NCI-H774 (cell line): ENCODE measurements at places on chromosomes 4 and X.

DNA sequence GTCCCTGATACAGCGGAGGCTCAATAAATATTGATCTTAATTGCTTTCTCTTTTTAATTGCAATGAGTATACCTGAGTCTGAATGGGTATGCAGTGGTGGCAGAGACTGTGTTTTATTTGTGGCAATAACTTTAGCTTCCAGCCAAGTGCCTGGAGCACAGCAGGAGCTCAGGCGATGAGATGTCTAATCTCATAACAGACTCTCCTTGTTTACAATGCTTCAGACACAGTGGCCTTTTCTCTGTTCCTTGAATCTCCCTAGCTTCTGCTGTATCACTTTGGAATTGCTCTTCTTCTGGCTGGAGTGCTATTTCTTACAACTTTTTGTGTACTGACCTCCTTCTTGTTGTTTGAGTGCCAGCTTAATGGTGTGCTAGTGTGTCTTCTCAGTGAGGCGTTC lies 91.5 kb upstream of the UNC5C start:
- DNase-seq, result no peak

DNA sequence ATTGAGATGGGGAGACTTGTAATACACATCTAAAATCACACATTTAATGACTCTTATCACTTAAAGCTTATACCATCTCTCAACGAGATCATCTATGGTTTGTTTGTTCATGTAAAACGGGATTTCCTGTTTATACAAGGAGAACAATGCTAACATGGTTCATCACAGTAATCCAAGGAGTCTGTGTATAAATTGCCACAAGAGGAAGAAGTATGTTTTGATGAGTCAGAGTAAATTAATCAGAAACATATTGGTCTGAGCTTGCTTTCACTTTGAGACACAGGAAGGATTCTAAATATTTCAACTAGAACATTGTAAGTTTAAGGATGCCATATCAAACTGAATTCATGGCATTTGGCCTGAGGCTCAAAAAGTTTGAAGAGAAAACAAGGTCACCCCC lies 594.1 kb downstream of the GLUD2 start:
- no peak for DNase-seq

- DNase-seq, result no peak
Measured at GRCh38 chr4:158789853-158790252, 21.0 kb downstream of the FNIP2 start.

DNA sequence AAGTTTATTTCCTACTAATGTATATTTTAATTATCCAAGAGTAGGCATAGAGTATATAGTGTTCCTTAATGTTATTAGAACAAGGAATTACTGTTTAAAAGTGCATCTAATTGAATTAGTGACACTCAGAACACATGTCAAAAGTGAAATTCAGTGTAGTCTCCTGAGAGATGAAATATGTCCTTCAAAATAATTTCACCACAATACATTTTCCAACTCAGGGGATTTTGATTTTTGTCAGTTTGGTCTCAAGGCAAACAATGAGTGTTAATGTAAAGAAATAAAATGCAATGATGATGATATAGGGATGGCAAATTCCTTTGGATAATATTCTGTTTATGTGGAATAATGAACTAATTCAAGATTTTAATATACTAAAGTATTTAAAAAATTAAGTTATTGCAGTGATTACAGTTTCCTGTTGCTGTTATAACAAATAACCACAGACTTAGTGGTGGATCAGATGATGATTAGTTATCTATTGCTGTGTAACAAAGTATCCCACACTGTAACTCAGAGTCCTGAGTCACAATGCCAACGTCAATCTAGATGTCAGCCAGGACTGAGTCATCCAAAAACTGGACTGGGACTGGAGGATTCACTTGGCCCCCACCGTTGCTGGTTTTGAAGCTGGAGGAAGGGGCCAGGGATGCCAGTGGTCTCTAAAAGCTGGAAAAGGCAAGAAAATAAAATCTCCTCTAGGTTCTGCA lies 148.0 kb upstream of the SLC7A11 start:
- DNase-seq, result no peak

GRCh38 chr4:41897698-41898097 lies 37.5 kb upstream of the TMEM33 start:
- no peak for DNase-seq

GRCh38 chrX:15158736-15159406 lies 111.0 kb downstream of the ASB9 start:
- DNase-seq, result no peak

GRCh38 chr4:100742045-100742444 lies 224.2 kb upstream of the EMCN start:
- DNase-seq, result no peak

DNA sequence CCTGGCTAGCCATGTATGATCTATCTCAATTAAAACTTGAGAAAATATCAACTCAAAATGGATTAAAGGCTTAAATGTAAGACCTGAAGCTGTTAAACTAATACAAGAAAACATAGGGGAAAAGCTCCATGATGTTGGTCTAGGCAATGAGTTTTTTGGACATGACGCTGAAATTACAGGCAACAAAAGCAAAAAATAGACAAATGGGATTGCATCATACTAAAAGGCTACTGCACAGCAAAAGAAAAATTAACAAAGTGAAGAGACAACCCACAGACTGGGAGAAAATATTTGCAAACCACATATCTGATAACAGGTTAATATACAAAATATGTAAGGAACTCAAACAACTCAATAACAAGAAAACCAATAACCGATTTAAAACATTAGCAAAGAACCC lies 8.4 kb downstream of the GC start:
- no peak for DNase-seq

- DNase-seq, result no peak
Measured at GRCh38 chr4:138558886-138559285, 316.7 kb upstream of the SLC7A11 start.

DNA sequence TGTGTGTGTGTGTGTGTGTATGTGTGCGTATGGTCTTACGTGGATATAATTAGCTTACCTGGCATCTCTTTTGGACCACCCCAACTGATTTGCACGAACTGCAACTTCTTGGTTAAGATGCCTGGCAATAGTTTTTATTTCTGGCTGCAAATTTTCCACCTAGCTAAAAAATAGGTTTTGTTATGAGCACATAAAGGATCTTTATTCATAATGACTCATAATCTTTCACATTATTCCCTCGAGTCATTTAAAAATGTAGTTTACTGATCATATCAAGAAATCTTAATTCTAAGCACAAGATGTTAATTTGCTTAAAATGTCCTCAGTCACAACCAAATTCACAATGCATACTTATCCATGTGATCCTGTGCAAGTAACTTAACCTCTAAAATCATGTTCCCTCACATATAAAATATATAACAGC lies 1.5 kb downstream of the COX18 start:
- no peak for DNase-seq

GRCh38 chr4:48343551-48343950 lies 2.2 kb downstream of the SLAIN2 start:
- DNase-seq, result no peak

DNA sequence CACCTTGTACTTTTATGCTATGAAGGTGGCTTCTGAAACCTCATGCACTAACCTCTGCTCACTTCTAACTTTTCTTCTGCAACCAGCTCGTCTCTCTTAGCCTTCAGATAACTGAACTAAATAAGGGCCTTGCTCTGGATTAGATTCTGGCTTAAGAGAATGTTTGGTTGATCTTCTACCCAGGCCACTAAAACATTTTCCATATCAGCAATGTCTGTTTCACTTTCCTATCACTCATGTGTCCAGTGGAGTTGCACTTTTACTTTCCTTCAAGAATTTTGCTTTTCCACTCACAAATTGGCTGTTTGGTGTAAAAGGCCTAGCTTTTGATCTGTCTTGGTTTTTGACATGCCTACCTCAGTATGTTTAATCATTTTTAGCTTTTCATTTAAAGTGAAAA lies 105.8 kb downstream of the KCTD8 start:
- no peak for DNase-seq

GRCh38 chr4:52856801-52857200 lies 5.3 kb upstream of the RASL11B start:
- DNase-seq, result no peak

DNA sequence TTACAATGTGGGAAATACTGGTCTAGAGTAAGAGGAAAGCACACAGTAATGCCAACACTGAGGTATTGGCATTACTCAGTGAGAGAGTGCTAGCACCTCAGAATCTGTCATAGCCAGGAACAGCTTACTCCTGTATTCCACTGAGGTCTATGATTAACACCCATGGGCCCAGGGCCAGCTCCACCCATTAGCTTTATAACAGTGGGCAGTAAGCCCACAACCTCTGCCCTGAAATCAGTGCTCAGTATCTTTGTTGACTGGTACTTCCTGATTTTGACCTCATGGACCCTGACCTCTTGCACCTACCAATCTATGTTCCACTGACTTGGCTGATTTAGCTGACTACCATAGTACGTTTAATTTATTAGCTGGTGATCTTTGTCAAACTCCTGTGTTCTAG lies 56.1 kb downstream of the LANCL3 start:
- no peak for DNase-seq

- DNase-seq, result no peak
Measured at GRCh38 chr4:24529555-24529954, 54.8 kb downstream of the DHX15 start.

DNA sequence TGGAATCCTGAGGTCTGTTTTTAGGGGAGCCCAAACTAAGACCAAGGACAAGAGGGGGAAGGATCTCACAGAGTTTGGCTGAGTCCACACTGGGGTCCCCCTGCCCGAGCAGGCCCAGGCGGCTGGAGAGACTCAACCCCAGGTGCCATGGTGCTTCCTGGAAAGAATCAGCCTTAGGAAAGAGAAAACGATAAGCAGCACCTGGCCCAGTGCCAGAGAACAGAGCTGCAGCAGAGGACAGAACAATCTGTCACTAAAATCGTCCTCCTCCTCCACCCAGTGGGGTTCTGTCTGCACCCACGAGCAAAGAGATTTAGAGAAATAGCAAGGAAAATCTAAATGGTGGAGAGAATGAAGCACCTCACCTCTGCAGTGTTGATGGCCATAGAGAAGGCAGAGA lies 470.5 kb downstream of the BCOR start:
- no peak for DNase-seq

- DNase-seq, result no peak
Measured at GRCh38 chr4:87366521-87367162, 24.3 kb downstream of the HSD17B11 start.

DNA sequence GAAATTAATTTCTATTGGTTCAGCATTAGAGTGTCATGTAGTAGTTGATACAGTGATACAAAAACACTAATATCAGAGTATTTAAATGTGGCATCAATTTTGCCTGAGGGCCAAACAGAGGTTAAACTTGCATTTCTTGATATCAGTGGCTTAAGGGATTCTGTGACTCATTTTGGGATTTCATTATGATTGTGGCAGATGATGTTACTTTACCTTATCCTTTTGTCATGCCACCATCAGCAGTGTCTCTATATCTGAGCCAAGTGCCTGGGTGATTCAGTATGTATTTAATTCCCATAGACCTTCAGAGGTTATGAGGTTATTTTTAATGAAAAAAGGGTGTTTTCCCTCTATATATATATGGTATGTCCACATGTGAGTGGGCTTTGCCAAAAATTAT lies 582.9 kb downstream of the ADGRL3 start:
- DNase-seq, result no peak

DNA sequence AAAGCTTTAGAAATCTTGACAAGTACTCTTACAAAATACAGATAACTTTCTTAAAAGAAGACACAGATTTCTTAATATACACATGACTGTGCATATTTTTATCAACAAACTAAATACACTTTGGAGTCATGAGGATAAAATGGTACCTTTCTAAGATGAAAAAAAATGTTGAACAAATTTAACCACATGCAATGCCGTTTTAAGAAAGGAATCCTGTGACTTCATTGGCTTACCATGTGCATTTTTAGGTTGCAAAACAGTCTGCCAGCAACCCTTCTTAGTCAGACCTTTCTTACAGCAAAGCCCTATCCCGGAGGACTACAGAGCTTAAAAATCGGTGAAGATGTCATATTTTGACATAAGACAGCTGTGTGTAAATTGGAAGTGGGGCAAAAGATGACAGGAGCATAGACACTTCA lies 51.7 kb downstream of the GASK1B start:
- DNase-seq, result no peak

- no peak for DNase-seq
Measured at GRCh38 chr4:55933611-55934010, 15.1 kb upstream of the CEP135 start.

GRCh38 chr4:6453688-6453990 lies 18.8 kb downstream of the PPP2R2C start:
- no peak for DNase-seq

- DNase-seq, result no peak
Measured at GRCh38 chrX:152735101-152735500, 1.5 kb downstream of the MAGEA12 start.

- no peak for DNase-seq
Measured at GRCh38 chrX:107577933-107578332, 50.4 kb upstream of the PRPS1 start.

DNA sequence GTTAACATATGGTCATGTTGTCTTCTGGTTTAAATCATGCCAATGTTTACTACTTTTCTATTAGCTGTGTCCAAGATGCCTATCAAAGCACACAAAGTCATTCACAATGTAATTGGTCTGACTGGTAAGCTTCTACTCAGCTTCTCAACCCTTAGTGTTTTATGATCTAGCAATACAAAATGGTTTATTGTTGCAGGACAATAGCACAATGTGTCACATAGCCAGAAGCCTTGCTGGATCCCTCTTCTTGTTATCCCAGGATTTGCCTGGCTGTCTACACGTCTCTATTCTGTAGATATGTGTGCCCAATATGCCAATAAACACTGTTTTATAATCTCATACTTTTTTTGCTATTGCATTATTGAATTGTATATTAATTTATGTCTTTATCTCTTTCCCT lies 1111.0 kb upstream of the AGA start:
- no peak for DNase-seq

GRCh38 chrX:20399728-20400414 lies 133.2 kb upstream of the RPS6KA3 start:
- DNase-seq, result no peak

DNA sequence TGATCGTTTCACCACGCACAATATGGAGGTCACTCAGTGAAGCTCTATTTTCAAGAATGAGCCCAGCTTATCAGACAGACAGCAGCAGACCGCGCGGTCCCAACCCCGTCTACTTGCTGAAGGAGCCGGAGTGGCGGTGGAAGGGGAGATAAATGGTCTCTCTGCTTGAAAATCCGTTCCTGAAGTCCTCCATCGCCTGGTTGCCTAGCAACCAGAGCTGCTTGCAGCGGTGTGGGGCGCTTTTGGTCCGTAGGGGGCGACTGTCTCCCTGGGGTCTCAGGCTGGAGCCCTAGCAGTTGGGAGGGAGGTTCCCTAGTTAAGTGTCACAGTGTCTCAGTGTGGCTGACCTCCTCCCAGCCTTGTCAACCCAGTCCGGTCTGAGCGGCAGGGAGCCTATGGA lies 8.3 kb upstream of the DLG3 start:
- no peak for DNase-seq

DNA sequence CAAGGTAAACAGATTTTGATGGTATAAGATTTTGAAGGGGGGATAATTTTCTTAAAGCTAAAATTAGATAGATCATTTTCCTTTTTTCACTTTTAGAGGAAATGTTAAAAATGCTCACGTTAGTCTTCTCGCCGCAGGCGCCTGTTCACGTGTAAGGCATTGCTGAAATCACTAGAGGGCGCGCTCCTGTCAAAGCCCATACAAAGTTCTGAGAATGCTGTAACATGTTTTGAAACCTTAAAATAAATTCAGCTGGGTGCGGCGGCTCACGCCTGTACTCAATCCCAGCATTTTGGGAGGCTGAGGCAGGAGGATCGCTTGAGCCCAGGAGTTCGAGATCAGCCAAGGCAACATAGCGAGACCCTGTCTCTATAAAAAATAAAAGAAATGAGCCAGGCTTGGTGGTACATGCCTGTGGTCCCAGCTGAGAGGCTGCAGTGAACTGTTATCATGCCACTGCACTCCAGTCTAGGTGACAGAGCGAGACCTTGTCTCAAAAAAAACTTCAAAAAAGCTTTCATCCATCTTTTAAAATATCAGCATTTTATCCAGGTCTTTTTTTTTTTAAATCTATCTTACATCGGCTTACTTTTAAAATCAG lies 138.0 kb downstream of the RBMX2 start:
- DNase-seq, result peak; percentile 8
